Mammary epithelial cell (primary cell): ENCODE measurements at places on chromosomes 7 and 10. TPM values are rescaled to one million over a fixed set of nuclear protein-coding genes. Genes with fewer than 3 reads are reported as not detected.

Gene ZNF485
- 5.0 TPM for total RNA-seq

Gene ATP5F1C
- total RNA-seq, result 214 and 250 TPM in 2 replicates

Gene DPYSL4
- total RNA-seq, result 5.6 and 7.5 TPM in 2 replicates

Gene SPDYE2
- total RNA-seq, result not detected

Gene GPR141
- total RNA-seq, result not detected

Gene SNCG
- 19.3 and 25.7 TPM in 2 replicates for total RNA-seq
